Stimulated activated CD8-positive, alpha-beta memory T cell treated with anti-CD3 and anti-CD28 coated beads, Interleukin-12 subunit alpha, Interleukin-12 subunit beta, amount 100 ng/mL, for 4 hours (primary cell): ENCODE measurements at places on chromosomes 12 and 14.

- no peak for DNase-seq
These were observed 7.1 kb upstream of the SNRPF start for GRCh38 chr12:95851606-95852005.

GRCh38 chr12:106147956-106148355 is 9.2 kb upstream of the NUAK1 start:
- no peak for DNase-seq

GRCh38 chr12:106819991-106820390 is 45.5 kb downstream of the RIC8B start:
- DNase-seq = no peak

DNA sequence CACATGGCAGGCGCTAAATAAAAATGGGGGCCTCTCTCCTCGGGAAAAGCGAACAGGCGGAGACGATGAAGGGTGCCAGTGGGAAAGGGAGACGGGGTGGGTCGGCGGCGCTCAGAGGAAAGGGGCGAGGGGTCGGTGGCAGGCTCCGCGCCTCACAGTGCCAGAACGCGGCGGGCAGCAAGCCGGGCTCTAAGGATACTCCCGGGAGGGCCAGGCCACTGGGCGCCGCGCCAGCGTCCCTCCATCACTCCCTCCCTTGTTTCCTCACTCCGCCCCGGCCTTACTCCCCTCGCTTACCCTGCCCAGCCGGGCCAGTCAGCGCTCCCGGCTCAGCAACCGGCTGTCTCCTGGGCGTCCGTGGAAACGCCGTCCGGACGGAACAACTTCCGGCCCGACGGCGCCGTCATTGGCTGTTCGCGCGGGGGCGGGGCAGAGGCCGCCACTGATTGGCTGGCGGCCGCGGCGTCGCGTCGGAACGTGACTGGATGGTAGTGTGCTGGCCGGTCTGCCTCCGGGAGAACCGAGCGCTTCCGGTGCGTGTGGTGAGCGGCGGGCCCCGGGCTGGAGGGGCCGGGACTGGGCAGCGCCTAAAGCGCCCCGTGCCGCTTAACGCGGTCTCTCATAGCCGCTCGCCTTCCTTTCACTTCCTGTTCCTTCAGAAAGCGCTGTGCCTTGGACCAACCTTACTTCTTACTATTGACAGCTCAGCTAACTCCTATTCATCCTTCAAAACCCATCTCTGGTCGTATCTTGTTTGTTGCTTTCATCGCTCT is 53.0 kb downstream of the SLC25A47 start:
- DNase-seq = peak; percentile 93

DNA sequence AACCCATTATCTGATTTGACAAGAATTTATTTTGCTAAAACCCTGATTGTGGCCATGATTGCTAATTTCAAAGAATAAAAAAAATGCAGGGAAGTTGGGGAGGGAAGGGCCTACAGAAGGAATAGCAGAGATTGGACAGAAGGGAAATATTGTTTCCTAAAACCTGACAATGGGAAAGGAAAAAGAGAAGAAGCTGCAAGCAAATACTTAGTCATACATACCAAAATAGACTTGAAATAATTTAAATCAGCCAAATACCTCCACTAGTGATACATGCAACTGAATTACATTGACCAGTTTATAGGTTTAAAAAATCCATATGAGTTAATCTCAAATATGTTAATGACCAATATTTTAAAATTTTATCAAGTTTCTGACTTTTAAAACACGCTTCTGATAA is 75.1 kb downstream of the PELI2 start:
- DNase-seq = no peak
